ENCODE measurements at places on chromosomes 4 and X.

- no peak for DNase-seq
Measured at GRCh38 chrX:103793545-103793940, 16.9 kb downstream of the PLP1 start.

- no peak for DNase-seq
Measured at GRCh38 chrX:30626402-30626801, 26.8 kb upstream of the GK start.

- DNase-seq, result peak; percentile 96
Measured at GRCh38 chrX:386768-387575, at the start of gene PPP2R3B. PPP2R3B (minus strand) TSS chrX:386907; CDS start chrX:386691, 216 bp downstream.

GRCh38 chr4:161721947-161722346 lies 441.9 kb downstream of the FSTL5 start:
- no peak for DNase-seq

DNA sequence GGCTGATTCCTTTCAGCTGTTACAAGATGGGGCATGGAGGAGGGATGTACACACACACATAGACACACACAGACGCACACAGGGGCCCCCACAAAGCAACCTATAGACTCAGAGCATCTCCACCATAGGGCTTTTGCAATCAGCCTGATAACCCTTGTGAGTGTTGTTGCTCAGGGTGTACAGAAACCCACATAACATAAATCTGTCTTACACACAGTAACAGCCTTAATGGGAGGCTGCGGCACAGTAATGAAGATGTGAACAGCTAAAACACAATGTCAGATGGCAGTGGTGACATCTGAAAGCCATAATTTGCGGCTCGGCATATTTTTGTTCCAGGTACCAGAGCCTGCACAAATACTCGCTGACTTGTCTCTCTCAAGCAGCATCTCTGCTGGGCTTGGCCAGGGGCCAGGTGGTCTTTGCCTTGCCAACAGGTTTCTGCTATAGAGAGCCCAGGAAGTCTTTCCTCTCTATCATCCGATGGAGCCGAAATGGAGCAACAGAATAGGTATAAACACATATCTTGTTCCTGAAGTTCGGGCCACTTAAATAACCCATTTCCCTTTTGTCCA lies 357.2 kb upstream of the GATB start:
- no peak for DNase-seq

GRCh38 chr4:82643994-82644733 lies 82.4 kb upstream of the TMEM150C start:
- DNase-seq, result no peak
